ENCODE measurements at places on chromosomes 1 and 21. TPM values are rescaled to one million over a fixed set of nuclear protein-coding genes. Genes with fewer than 3 reads are reported as not detected.

The UBASH3A gene
- not detected for total RNA-seq

The TMPRSS15 gene
- total RNA-seq: not detected

The EXO1 gene
- total RNA-seq: 29.5 TPM

The GUCA2A gene
- not detected for total RNA-seq

The ELF3 gene
- not detected for total RNA-seq

The URB1 gene
- total RNA-seq: 41.6 TPM

The SVBP gene
- 9.9 TPM for total RNA-seq

The TSSK3 gene
- total RNA-seq: 1.1 TPM

The PRELP gene
- 0.37 TPM for total RNA-seq

The PIGM gene
- 5.1 TPM for total RNA-seq

The FAM72A gene
- total RNA-seq: 2.2 TPM

The AMY2A gene
- total RNA-seq: not detected

The AGBL4 gene
- total RNA-seq: not detected

The C1orf198 gene
- total RNA-seq: 37.3 TPM

The CD2 gene
- not detected for total RNA-seq

The TMEM63A gene
- 15.1 TPM for total RNA-seq

Measured in subcutaneous preadipocyte (primary cell).